ENCODE measurements at places on chromosomes 13 and 19. TPM values are rescaled to one million over a fixed set of nuclear protein-coding genes. Genes with fewer than 3 reads are reported as not detected.

GRCh38 chr13:80755910-80756309, 415.0 kb upstream of the SPRY2 start:
- no peak for DNase-seq

DNA sequence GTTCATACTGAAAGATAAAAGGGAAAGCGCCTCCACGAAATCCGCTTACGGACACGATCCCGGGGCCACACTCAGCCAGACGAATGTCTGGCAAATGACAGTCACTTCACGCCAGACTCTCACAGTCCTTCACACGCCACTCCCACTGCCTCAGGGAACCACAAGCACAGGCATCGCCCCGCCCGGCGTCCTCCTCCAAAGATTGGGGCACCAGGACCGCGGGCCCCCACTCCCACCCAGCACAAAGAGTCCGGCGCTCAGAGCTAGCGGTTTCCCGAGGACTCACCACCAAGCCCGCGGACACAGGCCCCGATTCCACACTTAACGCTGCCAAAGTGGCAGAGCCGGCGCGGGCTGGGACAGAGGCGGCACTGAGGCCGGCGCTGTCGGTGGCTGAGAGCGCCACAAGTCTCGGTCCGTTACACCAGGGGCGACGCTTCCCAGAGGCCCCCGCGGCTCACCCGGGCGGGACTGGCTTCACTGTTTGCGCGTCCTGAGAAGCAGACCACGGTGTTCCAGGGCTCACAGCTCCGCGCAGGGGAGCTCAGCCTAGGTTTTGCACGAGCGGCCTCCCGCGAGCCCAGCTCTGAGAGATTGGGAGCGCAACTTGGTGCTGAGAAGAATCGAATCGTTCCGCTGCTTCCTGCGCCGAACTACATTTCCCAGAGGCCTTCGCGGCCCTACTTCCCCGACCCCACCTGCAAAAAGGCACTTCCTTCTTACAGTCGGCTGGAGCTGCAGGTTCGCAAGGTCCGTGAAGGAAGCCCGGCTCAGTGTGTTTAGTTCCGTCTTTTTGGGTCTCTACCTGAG, at the start of gene ZNF569:
TSS of gene ZNF569 (minus strand) at position 647 of the 810 bp plus-strand sequence. CDS start 22,523 bp downstream, outside the sequence.
- DNase-seq, result peak; percentile 93

DNA sequence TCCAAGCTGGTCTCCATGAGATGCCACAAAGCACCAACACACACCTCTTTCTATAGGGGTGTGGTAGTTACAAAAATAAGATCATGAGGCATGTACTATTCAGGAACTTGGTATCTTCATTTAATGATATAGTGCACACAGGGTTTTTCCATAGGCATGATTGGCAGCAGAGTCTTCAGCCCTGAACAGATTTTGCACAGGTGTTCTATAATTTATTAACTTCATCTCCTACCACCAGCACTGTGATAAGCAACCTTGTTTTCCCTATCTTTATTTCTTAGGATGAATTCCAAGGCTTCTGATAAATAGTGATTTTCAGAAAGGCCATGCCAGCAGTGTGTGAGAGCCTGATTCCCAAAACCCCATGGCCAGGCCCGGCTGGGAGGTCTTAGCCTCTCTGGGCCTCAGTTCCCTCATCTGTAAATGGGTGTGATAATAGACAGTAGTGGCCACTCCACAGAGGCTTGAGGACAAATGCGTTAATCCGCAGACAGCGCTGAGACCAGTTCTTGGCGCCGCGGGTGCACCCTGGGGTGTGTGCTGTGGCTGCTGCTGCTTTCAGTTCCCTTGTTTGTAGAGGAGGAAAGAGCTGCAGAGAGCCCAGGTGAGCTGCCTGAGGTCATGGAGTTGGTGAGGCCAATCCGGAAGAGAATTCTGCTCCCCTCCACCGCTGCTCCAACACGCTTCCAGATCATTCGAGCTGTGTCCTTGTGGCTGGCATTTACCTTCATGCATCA, 33.1 kb downstream of the DHRS12 start:
- DNase-seq, result no peak

- DNase-seq, result peak; percentile 15
Observed at GRCh38 chr13:29369060-29369743, 226.3 kb downstream of the SLC7A1 start.

DNA sequence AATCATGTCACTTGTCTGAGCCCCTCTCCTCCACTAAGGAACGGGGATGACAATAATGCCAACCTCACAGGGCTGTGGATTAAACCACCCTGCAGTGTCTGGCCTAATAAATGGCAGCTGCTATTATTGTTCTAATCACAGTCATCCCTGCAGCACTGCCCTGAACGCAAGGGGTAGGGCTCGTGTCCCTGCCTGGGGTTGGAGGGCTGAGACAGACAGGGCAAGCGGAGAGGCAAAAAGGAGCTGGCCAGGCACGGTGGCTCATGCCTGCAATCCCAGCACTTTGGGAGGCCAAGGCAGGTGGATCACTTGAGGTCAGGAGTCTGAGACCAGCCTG, 10.2 kb upstream of the KPTN start:
- no peak for DNase-seq

SWSAP1 gene
- 0.57 TPM for total RNA-seq

DNA sequence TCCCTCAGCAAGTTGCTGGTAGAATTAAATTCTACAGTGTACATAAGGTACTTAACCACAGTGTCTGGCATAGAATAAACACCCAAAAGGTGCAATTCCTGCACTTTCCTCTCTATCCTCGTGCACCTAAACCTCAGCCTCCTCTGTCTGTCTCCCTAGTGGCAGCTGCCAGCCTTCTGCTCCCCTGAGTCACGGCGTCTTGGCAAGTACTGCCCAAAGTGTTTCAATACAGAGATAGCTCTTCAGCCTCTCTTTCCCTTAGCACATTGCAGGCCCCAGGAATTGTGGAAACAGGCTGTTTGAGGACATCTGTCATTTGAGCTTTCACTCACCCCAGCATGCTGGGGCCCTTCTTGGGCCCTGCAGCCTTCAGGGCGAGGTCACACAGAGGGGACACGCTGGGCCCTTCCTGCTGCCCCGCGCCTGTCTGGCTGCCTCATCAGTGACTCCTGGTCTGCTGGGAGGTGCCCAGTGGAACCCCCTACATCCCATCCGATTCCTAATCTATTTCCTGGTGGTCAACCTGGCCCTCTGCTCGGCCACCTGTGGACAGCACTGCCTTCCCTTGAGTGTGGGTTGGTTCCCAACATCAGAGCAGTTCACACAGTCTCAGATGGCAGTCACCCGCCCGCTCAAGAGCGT, 19.3 kb downstream of the COL4A2 start:
- peak; percentile 70 for DNase-seq

TDRD3 gene
- 6.7 TPM for total RNA-seq

POMP gene
- 212 TPM for total RNA-seq

DNA sequence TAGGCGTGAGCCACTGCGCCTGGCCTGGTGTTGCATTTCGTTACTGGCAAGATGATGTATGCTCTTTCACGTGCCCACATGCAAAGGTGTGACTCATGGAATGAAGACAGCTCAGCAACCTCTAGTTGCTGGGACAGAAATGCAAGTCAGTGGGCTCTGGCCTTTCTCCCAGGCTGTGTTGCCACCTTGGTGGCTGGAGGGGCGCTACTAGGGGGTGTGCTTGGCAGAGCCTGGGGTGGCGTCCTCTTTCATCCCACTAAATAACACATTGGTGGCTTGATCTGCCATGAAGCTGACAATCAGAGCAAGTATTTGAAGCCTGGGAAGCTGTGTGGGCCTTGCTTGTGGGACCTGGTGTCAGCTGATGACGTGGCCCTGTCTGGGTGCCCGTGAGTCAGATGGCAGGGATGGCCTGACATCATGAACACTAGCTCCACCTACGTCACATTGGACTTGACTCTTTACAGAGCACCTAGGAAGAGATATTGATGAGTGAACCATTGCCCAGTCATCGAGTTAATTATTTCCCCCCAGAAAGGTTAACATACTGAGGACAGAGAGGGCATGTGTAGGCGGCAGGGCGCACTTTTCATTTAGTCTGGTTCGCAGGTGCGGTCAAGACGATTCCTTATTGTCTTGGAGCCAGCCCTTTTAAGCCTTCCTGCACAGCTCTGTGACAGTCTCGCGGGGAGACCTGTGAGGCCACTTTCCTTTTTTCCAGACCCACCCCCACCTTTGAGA, 154.2 kb downstream of the TM9SF2 start:
- peak; percentile 84 for DNase-seq

DNA sequence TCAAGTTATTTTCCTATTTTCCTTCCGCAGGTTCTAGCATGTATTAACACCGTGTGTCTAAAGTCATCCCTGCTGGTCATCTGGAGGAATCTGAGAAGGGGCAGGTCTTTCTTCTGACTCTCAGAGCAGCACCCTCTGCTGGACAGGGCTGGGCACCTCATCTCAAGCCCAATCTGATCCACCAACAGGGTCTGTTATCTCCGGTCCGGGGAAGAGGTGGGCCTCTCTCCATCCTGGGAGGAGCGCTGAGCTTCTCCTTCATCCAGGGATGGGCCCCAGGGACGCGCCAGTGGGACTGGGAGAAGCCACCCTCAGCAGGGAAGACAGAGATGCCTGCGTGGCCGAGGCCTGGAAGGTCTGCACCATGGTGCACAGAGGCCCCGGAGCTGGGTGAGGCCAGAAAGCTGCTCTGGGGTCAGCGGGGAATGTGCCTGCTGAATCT, 26.0 kb upstream of the ZNF331 start:
- DNase-seq, result peak; percentile 59

FXYD7 gene
- total RNA-seq, result not detected

PPP1R13L gene
- 3.7 TPM for total RNA-seq

ADPRHL1 gene
- 1.4 TPM for total RNA-seq

DNA sequence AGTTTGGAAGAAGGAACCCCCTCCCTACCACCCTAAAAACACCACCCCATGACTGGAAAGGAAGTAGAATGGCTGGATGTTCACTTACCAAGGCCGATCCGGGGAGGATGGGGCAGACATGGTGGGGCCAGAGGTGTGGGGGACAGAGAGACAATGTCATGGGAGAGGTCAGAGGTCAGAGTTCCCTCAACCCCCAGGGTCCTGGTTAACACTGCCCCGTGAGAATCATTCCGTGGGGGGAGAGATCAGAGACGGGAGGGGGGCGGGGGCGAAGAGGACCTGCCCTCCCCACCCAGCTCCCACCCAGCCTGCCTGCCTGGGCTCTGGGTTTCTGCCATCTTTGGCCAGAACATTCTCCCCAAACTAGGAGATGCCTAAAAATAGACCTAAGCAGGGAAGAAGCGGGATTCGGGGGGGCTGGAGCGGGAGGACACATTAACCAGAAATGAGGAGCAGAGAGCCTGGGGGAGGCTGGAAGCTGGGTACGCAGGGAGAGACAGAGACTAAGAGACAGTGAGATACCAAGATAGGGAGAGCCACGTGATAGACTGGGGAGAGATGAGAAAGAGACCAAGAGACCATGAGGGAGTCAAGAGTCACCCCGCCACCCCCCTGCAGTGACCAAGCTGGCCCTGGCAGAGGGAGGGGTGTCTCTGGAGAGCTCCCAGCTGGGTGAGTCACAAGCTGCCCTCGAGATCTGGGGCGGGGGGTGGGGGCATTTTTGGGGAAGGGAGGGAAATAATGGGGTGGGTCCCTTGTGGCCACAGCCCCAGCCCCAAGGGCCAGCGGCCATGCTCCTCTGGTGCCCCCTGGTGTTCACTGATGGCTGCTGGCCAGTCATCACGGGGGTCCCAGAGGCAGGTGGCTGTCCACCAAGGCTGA, 6.1 kb upstream of the KANK2 start:
- peak; percentile 89 for DNase-seq

KCNC3 gene
- total RNA-seq, result 0.15 TPM

- DNase-seq, result no peak
Observed at GRCh38 chr13:42320375-42320787, 48.4 kb downstream of the AKAP11 start.

Data from Daoy (cell line).